ENCODE measurements at places on chromosomes 5 and 9. TPM values are rescaled to one million over a fixed set of nuclear protein-coding genes. Genes with fewer than 3 reads are reported as not detected.

Gene HAND1
- total RNA-seq = not detected

Gene ENC1
- total RNA-seq = 56.4 TPM

Gene MSX2
- not detected for total RNA-seq

Gene SPINK1
- not detected for total RNA-seq

Gene TEK
- 3.9 TPM for total RNA-seq

Gene LEAP2
- 0.43 TPM for total RNA-seq

Gene DEPDC1B
- 5.3 TPM for total RNA-seq

DNA sequence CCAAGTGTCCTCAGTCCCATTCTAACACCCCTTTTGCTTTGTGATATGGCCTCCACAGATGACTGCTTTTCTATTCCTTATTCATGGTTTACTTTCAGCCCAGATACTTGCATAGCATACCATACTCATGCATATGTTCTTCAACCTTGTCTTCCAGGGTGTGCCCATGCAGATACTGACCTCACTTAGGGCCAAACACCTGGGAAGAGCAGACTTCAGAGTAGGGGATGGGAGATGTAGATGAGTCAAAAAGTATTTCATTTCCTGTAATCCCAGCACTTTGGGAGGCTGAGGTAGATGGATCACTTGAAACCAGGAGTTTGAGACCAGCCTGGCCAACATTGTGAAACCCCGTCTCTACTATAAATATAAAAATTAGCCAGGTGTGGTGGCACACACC lies 58.3 kb downstream of the NRG2 start:
- H3K27ac ChIP-seq = no peak overlapping the region
- H3K4me3 ChIP-seq = no peak overlapping the region
- no peak for DNase-seq
- peaks cover 38% of the 10 kb centered on the region for H3K4me1 ChIP-seq
- H3K36me3 ChIP-seq = no peaks in the 10 kb centered on the region

DNA sequence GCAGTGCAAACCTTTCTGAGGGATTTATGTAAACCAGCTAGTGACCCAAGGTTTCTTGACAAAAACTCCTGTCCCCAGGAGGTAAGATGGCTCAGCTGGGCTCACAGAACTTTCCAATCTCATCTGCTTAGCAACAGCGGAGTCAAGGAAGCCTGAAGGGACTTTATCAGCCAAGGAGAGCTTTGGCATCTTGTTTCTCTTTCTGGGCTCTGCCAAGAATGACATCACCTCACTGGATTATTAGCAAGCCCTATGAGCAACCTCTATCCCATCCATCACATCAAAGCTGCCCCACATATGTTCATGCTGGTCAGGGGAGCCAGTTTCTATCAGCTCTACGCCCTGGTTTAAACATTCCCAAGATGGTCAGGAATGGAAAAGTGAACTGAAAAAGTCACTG lies 461.3 kb downstream of the ENC1 start:
- no peaks in the 10 kb centered on the region for H3K36me3 ChIP-seq
- H3K27ac ChIP-seq = no peak overlapping the region

DNA sequence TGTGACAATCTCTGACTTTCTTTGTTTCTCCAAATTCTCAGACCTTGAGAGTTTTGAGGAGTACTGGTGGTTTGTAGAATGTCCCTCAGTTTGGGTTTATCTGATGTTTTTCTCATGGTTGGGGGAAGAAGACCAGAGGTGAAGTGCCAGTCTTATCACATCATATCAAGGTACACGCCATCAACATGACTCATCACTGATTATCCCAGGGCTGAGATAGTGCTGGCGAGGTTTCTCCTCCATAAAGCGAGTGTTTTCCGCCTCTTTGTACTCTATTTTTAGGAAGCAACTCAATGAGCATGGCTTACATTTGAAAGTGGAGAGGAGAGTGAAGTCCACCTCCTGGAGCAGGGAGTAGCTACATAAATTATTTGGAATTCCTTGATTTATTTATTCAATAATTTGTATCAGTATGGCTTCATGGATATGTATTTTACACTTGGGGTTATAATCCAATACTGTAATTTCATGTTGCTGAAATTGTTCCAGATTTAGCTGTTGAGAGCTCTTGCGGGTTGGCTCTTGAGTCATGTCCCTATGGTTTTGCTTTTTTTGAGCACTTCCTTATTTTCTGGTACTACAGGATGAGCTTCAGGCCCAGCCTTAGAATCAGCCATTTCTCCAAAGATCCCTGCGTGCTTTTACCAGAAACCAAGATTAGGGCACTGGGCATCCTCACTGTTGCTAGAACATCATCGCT lies 23.9 kb downstream of the DCANP1 start:
- H3K36me3 ChIP-seq = peaks cover 3% of the 10 kb centered on the region
- DNase-seq = no peak
- H3K27me3 ChIP-seq = peaks cover 7% of the 10 kb centered on the region
- no peak overlapping the region for H3K27ac ChIP-seq
- peaks cover 26% of the 10 kb centered on the region for H3K4me1 ChIP-seq

DNA sequence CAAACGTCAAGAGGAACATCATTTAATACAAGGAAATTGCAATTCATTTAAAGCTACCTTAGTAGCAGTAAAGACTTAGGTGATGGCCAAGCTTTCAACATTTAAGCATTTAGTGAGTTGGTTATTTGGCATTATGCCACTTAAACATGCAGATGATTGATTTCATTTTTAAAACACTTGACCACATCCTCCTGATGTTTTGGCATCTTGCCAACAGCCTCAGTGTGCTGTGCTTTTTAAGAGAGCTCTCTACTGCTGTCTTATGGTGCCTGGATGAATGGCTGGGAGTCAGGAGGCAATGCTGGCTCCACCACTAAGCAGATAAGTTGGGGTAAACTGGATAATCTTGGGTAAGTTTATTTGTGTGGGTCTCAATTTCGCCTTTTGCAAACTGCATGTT lies 364.5 kb downstream of the MAN2A1 start:
- H3K4me1 ChIP-seq = no peaks in the 10 kb centered on the region
- no peaks in the 10 kb centered on the region for H3K27me3 ChIP-seq
- H3K4me3 ChIP-seq = no peak overlapping the region
- H3K36me3 ChIP-seq = no peaks in the 10 kb centered on the region

DNA sequence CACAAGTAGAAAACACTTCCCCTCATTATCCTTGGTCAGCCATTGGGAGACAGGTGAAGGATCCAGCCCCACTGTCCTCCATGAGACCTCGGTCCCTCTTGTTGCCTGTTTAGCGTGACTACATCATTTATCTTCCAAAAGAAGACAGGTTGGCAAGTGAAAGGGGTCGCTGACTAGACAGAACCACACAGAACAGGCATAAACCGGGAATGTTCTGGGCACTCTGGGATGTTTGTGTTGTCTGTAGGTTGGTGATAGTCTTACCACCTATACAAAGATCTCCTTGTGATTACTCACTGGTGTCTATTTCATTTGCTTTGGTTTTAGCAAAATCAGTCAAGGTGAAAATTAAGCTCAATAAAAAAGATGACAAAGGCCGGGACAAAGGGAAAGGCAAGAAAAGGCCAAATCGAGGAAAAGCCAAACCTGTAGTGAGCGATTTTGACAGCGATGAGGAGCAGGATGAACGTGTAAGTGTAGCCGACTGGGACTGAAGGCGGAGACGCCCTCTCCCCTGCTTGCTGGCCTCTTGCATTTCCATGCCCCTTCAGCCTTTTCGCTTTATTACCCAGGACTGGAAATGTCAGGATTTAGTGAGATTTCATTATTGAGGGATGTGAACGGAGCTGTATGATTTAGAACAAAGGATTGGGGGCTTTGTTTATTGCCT lies 175.9 kb downstream of the SMARCA2 start:
- H3K4me1 ChIP-seq = peaks cover 26% of the 10 kb centered on the region
- H3K27ac ChIP-seq = no peak overlapping the region
- DNase-seq = no peak
- H3K4me3 ChIP-seq = no peak overlapping the region

- peaks cover 7% of the 10 kb centered on the region for H3K27me3 ChIP-seq
- peak overlapping the region; percentile 83 for H3K4me3 ChIP-seq
- peak overlapping the region; percentile 100 for H3K27ac ChIP-seq
These were observed 52.4 kb downstream of the ERGIC1 start for GRCh38 chr5:172886476-172886875.

- DNase-seq = peak; percentile 52
- no peak overlapping the region for H3K27ac ChIP-seq
- H3K4me3 ChIP-seq = peak overlapping the region; percentile 58
- H3K27me3 ChIP-seq = peaks cover 9% of the 10 kb centered on the region
- H3K36me3 ChIP-seq = no peaks in the 10 kb centered on the region
- H3K4me1 ChIP-seq = peaks cover 11% of the 10 kb centered on the region
These were observed 20.5 kb downstream of the EQTN start for GRCh38 chr9:27276193-27277030.

GRCh38 chr5:167944121-167944852 lies 347.2 kb upstream of the WWC1 start:
- peak overlapping the region; percentile 80 for H3K27ac ChIP-seq
- DNase-seq = no peak
- H3K4me3 ChIP-seq = peak overlapping the region; percentile 4

GRCh38 chr9:99998266-99998665 lies 91.8 kb downstream of the STX17 start:
- no peak for DNase-seq
- H3K27me3 ChIP-seq = no peaks in the 10 kb centered on the region
- no peak overlapping the region for H3K27ac ChIP-seq
- H3K4me3 ChIP-seq = no peak overlapping the region
- H3K4me1 ChIP-seq = no peaks in the 10 kb centered on the region

DNA sequence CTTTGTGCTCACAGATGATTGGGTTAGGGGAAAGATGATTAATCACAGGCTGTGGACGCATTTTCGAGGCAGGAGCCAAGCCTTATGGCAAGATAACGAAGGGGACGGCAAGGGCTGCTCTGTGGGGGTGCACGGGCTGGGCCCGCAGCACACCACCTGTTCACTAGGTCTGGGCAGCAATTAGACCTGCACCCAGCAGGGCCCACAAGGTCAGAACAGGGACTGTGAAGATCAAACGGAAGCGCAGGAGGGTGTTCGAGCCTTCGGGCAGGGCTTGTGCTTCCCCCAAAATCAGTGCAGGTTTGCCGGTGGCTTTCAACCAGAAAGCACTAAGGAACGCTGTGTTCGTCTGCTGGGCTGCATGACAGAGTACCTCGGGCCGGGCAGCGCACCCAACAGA lies 73.7 kb downstream of the UBE2QL1 start:
- no peaks in the 10 kb centered on the region for H3K36me3 ChIP-seq
- H3K27me3 ChIP-seq = peaks cover 29% of the 10 kb centered on the region
- no peak for DNase-seq

GRCh38 chr5:127072861-127073846 lies at the start of gene C5orf63:
TSS of gene C5orf63 (minus strand) at chr5:127073502. CDS start at chr5:127058995, 14,507 bp downstream.
- H3K4me3 ChIP-seq = peak within 1 kb of the TSS; percentile 87
- DNase-seq = no peak
- H3K36me3 ChIP-seq = no peaks in the 10 kb centered on the region
- H3K4me1 ChIP-seq = peaks cover 21% of the 10 kb centered on the region
- peak within 1 kb of the TSS; percentile 53 for H3K27ac ChIP-seq

DNA sequence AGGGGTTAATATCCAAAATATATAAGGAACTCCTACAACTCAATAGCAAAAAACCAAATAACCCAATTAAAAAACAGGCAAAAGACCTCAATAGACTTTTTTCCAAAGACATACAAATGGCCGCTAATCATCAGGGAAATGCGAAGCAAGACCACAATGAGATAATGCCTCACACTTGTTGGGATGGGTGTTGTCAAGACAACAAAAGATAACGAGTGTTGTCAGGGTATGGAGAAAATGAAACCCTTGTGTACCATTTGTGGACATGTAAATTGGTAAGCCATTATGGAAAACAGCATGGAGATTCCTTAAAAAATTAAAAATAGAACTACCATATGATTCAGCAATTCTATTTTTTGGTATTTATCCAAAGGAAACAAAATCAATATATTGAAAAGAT lies 620.2 kb downstream of the ACTL7B start:
- no peak overlapping the region for H3K27ac ChIP-seq
- DNase-seq = no peak
- H3K27me3 ChIP-seq = peaks cover 3% of the 10 kb centered on the region
- no peaks in the 10 kb centered on the region for H3K36me3 ChIP-seq
- no peaks in the 10 kb centered on the region for H3K4me1 ChIP-seq
- H3K4me3 ChIP-seq = no peak overlapping the region

- no peaks in the 10 kb centered on the region for H3K4me1 ChIP-seq
- H3K27ac ChIP-seq = no peak overlapping the region
- no peaks in the 10 kb centered on the region for H3K27me3 ChIP-seq
- no peaks in the 10 kb centered on the region for H3K36me3 ChIP-seq
- H3K4me3 ChIP-seq = no peak overlapping the region
- DNase-seq = no peak
These were observed 6.9 kb downstream of the TMEFF1 start for GRCh38 chr9:100479820-100480219.

- peaks cover 47% of the 10 kb centered on the region for H3K4me1 ChIP-seq
- H3K4me3 ChIP-seq = no peak overlapping the region
- H3K27ac ChIP-seq = no peak overlapping the region
These were observed 45.0 kb upstream of the CDKN2B start for GRCh38 chr9:22054076-22054475.

- H3K27me3 ChIP-seq = no peaks in the 10 kb centered on the region
- peak overlapping the region; percentile 90 for H3K4me3 ChIP-seq
- H3K36me3 ChIP-seq = peaks cover 5% of the 10 kb centered on the region
- no peak overlapping the region for H3K27ac ChIP-seq
- DNase-seq = no peak
- peaks cover 17% of the 10 kb centered on the region for H3K4me1 ChIP-seq
These were observed 1.7 kb downstream of the NELFB start for GRCh38 chr9:137256856-137257255.
